ENCODE measurements at places on chromosomes 12 and 14.
A peak's percentile ranks its signal among the peaks of the same experiment; 100 is the strongest.

- no peak for DNase-seq
These were observed 1172.3 kb downstream of the LRFN5 start for GRCh38 chr14:42778984-42779383.

GRCh38 chr14:90467501-90467900, 70.7 kb downstream of the CALM1 start:
- DNase-seq: no peak

DNA sequence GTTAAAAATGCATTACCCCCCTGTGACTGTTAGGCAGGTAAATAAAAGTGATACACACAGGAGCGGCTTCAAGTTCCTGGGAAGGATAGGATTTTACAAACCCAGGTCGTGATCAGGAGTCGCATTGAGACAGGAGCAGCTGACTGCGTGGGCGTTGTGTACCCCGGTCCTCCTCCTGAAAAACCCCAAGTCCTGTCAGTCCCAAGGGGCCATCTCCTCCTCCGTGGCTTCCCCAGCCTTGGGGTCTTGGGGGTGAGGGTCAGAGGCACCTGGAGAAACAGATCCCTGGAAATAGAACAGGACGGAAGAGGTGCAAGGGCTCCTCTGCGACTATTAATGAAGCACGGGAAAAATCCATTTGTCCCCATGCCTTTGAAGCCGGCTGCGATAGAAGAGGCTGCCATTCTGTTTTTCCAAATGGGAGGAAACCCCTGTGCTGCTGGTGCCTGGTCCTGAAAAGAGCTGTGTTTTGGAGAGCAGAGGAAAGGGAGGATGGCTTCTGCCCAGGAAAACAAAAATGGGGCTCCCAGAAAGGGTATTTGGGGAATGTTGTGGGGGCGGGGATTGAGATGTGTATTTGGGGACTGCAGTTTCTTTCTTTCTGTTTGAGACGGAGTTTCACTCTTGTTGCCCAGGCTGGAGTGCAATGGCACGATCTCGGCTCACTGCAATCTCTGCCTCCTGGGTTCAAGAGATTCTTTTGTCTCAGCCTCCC, 143.1 kb downstream of the ZNF664 start:
- DNase-seq: no peak

GRCh38 chr12:59603754-59604153, 7.9 kb downstream of the SLC16A7 start:
- DNase-seq: no peak

GRCh38 chr12:101174541-101174940, 35.5 kb downstream of the SLC5A8 start:
- no peak for DNase-seq

GRCh38 chr14:66975251-66975650, 214.0 kb upstream of the GARIN2 start:
- no peak for DNase-seq

- DNase-seq: no peak
These were observed 425.0 kb downstream of the TMEM121 start for GRCh38 chr14:105951399-105951798.

DNA sequence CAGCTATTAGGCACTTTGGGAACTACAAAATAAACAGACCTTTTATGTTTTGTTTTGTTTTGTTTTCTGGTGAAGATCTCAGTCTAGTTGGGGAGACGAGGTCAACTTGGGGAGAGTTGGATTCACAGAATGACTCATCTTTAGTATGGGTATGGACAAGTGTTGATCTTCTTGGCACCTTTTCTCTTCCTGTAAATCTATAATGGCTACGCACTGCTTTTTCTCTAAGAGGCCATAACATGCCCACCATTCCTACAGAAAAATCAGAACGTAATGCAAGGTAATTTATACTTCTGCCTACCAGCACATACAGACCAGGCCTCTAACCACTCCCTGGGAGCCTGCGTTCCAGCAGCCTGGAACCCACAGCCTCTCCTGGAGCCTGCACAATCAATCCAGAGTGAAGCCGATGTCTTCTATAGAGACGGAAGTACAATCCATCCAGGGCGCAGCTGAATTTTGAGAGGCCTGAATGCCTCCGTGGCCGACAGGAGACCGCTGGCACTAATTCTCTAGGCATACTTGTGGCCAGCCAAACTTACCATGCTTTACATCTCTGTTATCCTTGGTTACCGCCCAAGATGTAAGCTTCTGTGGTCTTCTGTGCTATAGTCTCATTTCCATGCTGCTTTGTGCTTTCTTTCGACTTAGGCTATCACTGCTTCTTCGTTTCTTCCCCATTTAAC, 717 bp downstream of the PPHLN1 start:
- DNase-seq: peak; percentile 32

DNA sequence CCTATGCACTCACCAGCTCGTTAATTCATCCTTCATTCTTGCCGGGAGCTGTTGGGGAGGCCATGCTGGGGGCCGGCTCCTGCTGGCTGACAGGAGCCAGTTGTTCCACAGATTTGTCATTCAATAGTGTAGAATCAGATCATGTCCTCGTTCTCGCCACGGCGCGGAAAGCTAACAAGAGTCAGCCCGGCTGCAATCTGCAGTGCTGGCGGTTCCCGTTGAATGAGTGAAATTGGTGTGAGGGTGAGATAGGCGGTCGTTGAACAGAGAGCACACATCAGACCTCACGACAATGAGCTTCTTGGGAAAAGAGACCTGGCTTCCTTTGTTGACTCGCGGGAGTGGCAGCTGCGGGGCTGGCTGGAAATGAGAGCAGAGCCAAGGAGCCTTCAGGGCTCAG, 57.5 kb downstream of the KIF26A start:
- DNase-seq: no peak

DNA sequence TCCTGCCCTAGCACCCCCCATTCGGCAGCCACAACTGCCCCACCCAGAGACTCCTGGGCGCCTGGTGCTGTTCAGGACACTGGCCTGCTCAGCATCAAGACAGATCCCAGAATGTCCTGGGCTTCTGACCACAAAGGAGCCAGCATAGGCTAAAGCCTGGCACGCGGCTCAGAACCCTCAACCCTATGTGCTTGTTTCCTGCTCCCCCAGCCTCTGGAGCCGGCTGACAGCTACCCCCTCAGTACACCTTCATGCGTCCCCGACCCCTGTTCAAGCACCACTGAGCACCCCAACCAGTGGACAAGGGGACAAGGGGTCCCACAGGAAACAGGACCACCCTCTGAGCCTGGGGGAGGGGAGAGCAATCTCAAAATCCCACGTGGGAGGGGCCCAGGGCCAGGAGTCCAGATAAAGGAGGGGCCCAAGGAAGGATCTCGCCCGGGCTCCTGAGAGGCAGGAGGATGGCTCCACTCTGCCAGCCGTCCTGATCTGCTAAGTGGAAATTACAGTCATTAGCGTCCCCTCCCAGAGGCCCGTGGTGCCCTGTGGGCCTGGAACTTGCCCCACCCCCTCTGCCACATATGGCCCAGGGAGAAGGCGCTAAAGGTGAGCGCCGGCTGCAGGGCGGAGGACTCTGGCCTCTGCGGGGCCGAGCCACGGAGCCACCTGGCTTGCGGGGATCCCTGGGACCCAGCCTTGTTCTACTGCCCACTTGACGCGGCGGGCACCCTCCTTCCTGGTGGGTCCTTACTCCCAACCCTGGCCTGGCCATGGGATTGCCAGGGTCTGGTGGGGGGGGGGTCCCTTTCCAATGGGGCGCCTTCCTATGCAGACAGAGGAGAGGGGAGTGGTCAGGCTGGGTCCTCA, 27.2 kb upstream of the GPR132 start:
- DNase-seq: peak; percentile 72

GRCh38 chr14:95117937-95118721, 39.2 kb downstream of the DICER1 start:
- DNase-seq: no peak

DNA sequence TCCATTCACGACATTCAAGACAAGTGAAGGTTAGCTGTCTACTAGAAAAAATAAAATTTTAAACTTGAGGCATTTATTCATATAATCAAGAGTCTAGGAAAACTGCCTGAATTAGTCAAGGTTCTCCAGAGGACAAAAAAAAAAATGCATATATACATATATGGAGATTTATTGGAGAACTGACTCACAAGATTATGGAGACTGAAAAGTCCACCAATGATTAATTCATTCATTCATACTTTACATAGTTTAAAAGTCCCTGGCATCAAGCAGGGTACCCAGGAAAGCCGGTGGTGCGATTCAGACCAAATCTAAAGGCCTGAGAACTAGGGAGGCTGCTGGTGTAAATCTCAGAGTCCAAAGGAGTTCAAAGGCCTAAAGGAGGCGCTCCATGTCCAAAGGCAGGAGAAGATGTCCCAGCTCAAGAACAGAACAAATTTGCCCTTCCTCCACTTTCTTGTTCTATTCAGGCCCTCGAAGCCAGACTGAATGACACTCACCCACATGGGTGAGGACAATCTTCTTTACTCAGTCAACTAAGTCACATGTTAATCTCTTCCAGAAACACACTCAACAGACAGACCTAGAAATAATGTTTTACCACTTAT, 64.3 kb downstream of the ANKS1B start:
- no peak for DNase-seq

- DNase-seq: peak; percentile 2
These were observed 54.2 kb upstream of the BCL11B start for GRCh38 chr14:99326041-99326710.

- DNase-seq: peak; percentile 58
These were observed 696.0 kb downstream of the C12orf50 start for GRCh38 chr12:87332987-87333726.

All from SK-N-SH (cell line).